ENCODE measurements at places on chromosomes 16 and 17.

GRCh38 chr16:67028167-67028695, 718 bp upstream of the CBFB start:
- DNase-seq: no peak

DNA sequence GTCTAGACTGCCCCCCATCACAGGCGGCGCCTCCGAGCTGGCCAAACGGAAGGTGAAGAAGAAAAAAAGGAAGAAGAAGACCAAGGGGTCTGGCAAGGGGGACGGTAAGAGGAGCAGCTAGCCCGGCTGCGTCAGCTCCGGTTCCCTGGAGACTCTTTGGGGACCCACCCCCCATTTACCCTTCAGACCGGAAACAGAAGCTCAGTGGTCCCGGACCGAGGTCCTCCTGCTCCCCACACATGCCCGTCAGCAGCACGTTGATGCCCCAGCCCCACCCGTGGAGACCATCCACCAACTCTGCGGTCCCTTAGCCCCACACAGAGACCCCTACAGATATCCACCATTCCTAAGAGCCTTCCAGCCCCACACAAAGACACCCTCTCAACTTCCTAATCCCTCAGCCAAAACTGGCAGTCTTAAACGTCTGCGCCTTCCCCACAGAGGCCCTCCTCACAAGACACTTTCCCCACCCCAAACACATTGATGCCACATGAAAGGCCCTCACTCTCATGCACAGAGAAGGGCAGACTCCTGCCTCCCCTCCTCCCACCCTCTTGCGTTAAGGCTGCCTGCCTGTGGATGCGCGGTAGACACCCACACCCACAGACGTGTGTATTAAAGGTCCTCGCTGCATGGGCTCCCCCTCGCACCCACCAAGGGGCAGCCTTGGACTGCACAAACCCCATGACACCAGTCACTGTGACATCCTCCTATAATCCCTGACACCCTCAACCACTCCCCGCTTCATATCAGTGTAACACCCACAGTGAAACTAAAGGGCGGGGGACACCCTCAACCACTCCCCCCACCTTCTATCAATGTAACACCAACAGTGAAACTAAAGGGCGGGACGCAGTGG, 58.2 kb upstream of the RPH3AL start:
- peak; percentile 19 for DNase-seq

- DNase-seq: no peak
Measured at GRCh38 chr17:58974354-58974753, 132.3 kb downstream of the TRIM37 start.

GRCh38 chr17:45410144-45411091, 22.3 kb downstream of the ARHGAP27 start:
- no peak for DNase-seq

GRCh38 chr17:50847566-50847965, 12.2 kb downstream of the WFIKKN2 start:
- no peak for DNase-seq

GRCh38 chr16:3822366-3823045, 58.0 kb downstream of the CREBBP start:
- no peak for DNase-seq

DNA sequence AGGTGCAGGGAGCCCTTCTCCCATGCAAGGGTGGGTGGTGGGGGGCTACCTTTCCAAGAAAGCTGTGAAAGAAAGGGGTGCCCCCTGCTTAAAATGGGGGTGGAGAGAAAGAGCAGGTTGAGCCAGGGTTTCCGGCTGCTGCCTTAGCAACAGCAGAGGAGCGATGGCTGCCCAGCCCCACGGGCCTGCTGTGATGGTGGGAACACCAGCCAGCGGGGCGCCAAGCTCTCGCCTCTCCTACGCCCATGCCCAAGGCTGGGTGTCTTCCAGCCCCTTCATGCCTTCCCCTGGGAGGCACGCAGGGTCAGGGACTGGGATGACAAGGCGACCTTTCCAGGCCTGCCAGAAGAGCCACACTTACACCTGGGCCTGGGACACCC, 3.0 kb downstream of the FMNL1 start:
- DNase-seq: no peak
